ENCODE measurements at places on chromosomes 6 and 20. TPM values are rescaled to one million over a fixed set of nuclear protein-coding genes. Genes with fewer than 3 reads are reported as not detected.

DNA sequence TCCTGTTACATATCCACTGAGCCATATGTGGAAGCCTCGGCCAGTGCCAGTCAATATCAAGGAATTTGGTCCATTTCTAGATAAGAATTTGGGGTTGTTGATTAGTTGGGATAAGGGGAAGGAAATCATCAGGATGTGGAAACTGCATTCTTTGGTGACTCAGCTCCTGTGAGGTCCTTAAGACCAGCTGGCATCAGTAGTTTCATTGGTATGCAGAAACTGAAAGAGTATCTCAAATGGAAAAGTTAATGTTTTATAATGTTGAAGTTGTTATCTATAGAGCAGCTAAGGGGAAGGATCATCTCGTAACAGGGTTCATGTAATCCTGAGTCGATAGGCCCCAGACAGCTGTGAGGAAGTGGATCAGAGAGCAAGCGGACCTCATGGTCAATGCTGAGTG lies 87.9 kb upstream of the PRND start:
- DNase-seq = no peak
- H3K27ac ChIP-seq = peak overlapping the region; percentile 20
- H3K4me1 ChIP-seq = peaks cover 16% of the 10 kb centered on the region
- H3K4me3 ChIP-seq = no peak overlapping the region
- no peaks in the 10 kb centered on the region for H3K36me3 ChIP-seq
- no peaks in the 10 kb centered on the region for H3K27me3 ChIP-seq

GRCh38 chr6:97669191-97670031 lies 386.4 kb upstream of the MMS22L start:
- no peaks in the 10 kb centered on the region for H3K36me3 ChIP-seq
- DNase-seq = no peak
- no peaks in the 10 kb centered on the region for H3K4me1 ChIP-seq
- H3K4me3 ChIP-seq = peak overlapping the region; percentile 9

- H3K4me3 ChIP-seq = no peak overlapping the region
- peaks cover 18% of the 10 kb centered on the region for H3K4me1 ChIP-seq
These were observed 48.1 kb downstream of the CHMP4B start for GRCh38 chr20:33859157-33859695.

- DNase-seq = no peak
- H3K27ac ChIP-seq = no peak overlapping the region
- no peaks in the 10 kb centered on the region for H3K27me3 ChIP-seq
- no peak overlapping the region for H3K4me3 ChIP-seq
- no peaks in the 10 kb centered on the region for H3K4me1 ChIP-seq
- no peaks in the 10 kb centered on the region for H3K36me3 ChIP-seq
These were observed 422.6 kb upstream of the FLRT3 start for GRCh38 chr20:14759979-14760378.

DNA sequence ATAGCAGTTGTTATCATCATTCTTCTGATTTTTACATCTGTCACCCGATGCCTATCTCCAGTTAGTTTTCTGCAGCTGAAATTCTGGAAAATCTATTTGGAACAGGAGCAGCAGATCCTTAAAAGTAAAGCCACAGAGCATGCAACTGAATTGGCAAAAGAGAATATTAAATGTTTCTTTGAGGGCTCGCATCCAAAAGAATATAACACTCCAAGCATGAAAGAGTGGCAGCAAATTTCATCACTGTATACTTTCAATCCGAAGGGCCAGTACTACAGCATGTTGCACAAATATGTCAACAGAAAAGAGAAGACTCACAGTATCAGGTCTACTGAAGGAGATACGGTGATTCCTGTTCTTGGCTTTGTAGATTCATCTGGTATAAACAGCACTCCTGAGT lies 2.1 kb downstream of the CALHM6 start:
- H3K27me3 ChIP-seq = no peaks in the 10 kb centered on the region
- H3K27ac ChIP-seq = no peak overlapping the region
- no peaks in the 10 kb centered on the region for H3K4me1 ChIP-seq
- DNase-seq = no peak

GRCh38 chr20:15886250-15886649 lies 687.0 kb downstream of the KIF16B start:
- H3K4me3 ChIP-seq = no peak overlapping the region
- H3K27me3 ChIP-seq = no peaks in the 10 kb centered on the region
- no peaks in the 10 kb centered on the region for H3K36me3 ChIP-seq
- DNase-seq = no peak
- no peak overlapping the region for H3K27ac ChIP-seq

GRCh38 chr6:8064638-8065518 lies 689 bp upstream of the BLOC1S5 start:
- no peaks in the 10 kb centered on the region for H3K36me3 ChIP-seq
- H3K4me3 ChIP-seq = peak overlapping the region; percentile 62
- DNase-seq = no peak

DNA sequence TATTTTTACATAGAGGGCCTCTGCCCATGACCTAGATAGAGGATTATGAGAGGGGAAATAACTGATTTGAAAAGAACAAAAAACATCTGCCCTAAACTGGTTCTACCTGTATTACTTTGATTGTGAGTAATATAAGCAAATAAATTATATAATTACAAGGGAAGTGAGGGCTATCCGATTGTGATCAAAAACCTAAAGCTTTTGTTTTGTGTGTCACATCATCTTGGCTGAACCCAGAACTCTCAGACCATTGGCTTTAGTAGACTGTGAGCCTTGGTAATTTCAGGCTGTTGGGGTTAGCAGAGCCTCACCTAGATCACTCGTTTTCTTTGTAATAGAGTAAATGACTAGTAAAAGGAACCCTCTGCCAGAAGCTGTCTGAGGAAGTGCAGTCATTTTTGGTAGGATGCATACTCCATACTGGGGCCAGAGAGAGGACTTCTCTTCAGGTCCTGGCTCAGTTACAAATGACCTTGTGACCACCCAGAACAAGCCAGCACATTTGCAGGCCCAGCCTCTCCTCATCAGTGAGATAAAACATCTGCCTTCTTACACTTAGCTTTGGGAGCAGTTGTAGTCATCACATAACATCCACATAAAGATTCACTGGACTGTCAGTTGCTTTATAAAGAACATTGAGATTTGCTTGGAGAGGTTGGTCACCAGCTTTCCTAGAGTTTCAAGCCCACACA lies 13.5 kb downstream of the STK35 start:
- peak overlapping the region; percentile 71 for H3K27ac ChIP-seq
- peaks cover 5% of the 10 kb centered on the region for H3K36me3 ChIP-seq

DNA sequence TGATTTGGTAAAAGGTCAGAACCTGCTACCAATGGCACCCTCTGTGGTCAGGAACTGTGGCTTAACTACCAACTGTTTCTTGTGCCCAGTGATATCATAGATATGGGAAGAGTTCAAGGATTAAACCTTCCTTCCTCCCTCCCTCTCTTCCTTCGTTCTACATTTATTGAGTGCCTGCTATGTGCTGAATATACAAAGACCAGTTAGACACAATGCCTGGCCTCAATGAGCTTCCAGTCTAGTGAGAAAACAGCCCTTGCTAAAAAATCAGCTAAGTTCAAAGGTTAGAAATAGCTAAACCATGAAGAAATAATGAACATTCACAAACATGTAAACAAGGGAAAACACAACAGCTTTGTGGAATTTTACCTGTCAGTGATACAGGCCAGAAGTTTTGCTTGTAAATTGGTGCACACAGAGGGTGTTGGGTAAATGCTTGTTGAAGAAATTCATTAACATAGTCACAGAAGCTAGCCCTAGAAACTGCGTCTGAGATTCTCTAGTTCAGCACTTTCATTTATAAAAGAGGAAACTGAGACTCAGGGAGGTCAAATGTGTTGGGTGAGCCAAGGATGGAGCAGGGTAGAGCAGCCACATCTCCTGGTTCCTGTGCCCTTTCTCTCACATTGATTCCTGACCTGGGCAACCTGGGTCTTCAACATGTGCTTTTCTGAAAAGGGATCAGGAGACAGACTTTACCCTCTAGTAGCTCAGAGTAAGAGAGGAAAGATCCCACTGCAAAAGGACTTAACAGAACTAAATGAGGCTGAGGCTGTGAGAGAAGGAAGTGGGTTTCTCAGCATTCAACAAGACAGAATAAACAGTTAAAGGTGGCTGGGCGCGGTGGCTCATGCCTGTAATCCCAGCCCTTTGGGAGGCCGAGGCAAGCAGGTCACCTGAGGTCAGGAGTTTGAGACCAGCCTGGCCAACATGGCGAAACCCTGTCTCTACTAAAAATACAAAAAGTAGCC lies 14.4 kb upstream of the FOXO3 start:
- no peak for DNase-seq
- no peaks in the 10 kb centered on the region for H3K27me3 ChIP-seq
- H3K4me1 ChIP-seq = peaks cover 16% of the 10 kb centered on the region
- no peak overlapping the region for H3K27ac ChIP-seq
- H3K36me3 ChIP-seq = no peaks in the 10 kb centered on the region

DNA sequence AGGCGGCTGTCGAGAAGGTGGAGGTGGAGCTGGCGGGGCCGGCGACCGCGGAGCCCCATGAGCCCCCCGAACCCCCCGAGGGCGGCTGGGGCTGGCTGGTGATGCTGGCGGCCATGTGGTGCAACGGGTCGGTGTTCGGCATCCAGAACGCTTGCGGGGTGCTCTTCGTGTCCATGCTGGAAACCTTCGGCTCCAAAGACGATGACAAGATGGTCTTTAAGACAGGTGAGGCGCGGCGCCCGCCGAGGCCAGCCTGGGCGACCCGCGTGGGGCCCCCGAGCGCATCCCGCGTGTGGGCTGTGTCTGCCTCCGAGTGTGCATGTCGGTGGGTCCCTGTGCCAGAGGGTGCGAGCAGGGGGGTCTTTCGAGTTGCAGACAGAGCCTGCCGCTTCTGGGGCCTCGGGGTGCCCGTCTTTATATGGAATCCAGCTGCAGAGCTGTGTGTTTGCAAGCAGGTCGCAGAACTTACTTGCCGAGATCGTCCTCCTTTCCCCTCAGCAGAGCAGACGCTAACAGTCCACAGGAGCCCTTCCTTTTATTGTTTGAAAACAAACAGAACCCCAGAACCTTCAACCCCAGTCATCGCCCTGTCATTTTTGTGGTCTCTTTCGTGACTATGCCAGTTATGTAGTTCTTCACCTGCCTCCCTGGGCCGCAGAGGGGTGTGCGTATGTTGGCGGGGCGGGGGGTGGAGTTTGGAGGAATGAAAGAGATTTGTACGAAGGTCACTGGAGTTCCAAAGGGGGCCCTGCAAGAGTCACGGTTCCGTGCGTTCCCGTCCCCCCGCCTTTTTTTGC lies 766 bp downstream of the SLC16A10 start:
- H3K27ac ChIP-seq = no peak overlapping the region
- H3K4me3 ChIP-seq = peak overlapping the region; percentile 61
- no peak for DNase-seq
- no peaks in the 10 kb centered on the region for H3K36me3 ChIP-seq
- H3K4me1 ChIP-seq = peaks cover 22% of the 10 kb centered on the region
- H3K27me3 ChIP-seq = peaks cover 49% of the 10 kb centered on the region

DNA sequence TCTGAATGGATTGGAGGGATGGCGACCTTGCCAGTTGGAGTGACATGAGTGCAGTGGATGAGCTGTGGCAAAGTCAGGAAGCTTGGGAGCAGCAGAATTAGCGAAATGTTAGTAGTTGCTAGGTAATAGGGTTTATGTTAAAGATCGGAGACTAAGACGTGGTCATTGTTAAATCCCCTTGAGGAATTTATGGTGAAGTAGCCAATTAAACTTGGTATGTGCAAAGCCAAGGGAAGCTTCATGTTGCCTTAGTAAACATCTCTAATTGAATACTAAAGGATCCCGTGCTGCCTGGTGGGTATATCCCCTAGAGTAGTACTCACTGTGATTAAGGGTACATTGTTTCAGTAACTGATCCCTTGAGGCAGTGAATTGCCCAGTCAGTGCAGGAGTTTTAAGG lies 106.0 kb downstream of the PRIM2 start:
- no peaks in the 10 kb centered on the region for H3K27me3 ChIP-seq
- H3K27ac ChIP-seq = no peak overlapping the region
- H3K36me3 ChIP-seq = no peaks in the 10 kb centered on the region
- no peaks in the 10 kb centered on the region for H3K4me1 ChIP-seq
- H3K4me3 ChIP-seq = no peak overlapping the region

- no peaks in the 10 kb centered on the region for H3K27me3 ChIP-seq
- H3K36me3 ChIP-seq = no peaks in the 10 kb centered on the region
- DNase-seq = no peak
- no peak overlapping the region for H3K27ac ChIP-seq
These were observed 69.9 kb downstream of the HACE1 start for GRCh38 chr6:104789770-104790190.

- H3K4me3 ChIP-seq = no peak overlapping the region
- H3K4me1 ChIP-seq = no peaks in the 10 kb centered on the region
- no peaks in the 10 kb centered on the region for H3K27me3 ChIP-seq
- H3K27ac ChIP-seq = no peak overlapping the region
These were observed 16.1 kb upstream of the ROS1 start for GRCh38 chr6:117441824-117442264.

- DNase-seq = no peak
- no peaks in the 10 kb centered on the region for H3K27me3 ChIP-seq
- H3K4me3 ChIP-seq = peak overlapping the region; percentile 63
- peak overlapping the region; percentile 99 for H3K27ac ChIP-seq
These were observed 1.5 kb downstream of the TBCC start for GRCh38 chr6:42744351-42744893.

DNA sequence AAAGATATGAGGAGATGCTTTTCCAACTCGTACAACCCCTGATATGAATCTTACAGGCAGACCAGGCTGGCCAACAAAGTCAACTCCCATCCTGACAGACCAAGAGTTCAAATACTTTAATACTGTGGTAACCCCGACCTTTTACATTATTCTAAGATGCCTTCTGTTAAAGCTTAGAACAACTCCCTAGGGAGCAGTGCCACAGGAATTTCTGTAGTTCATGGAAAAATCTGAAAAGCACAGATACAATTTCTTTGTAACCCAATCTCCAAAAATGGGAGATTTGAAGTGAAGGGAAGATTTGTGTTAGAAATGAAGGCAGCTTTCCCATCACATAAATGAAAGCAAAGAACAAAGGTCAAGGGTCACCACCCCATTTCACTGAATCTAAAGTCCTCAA lies 151.3 kb upstream of the BEND6 start:
- no peaks in the 10 kb centered on the region for H3K27me3 ChIP-seq
- no peak for DNase-seq
- H3K4me1 ChIP-seq = no peaks in the 10 kb centered on the region

GRCh38 chr20:24978513-24978912 lies 14.0 kb downstream of the APMAP start:
- H3K36me3 ChIP-seq = peaks cover 26% of the 10 kb centered on the region
- peak; percentile 40 for DNase-seq
- H3K4me3 ChIP-seq = no peak overlapping the region
- no peaks in the 10 kb centered on the region for H3K4me1 ChIP-seq
- H3K27ac ChIP-seq = no peak overlapping the region
- no peaks in the 10 kb centered on the region for H3K27me3 ChIP-seq

KIAA1755 gene
- total RNA-seq = 39.1 TPM

HLA-DRB5 gene
- total RNA-seq = 1.1 TPM

OPN5 gene
- total RNA-seq = not detected

MUCL3 gene
- not detected for total RNA-seq

TMEM200A gene
- 4.4 TPM for total RNA-seq

ACSS1 gene
- 31.9 TPM for total RNA-seq

SLC17A2 gene
- total RNA-seq = not detected

SPATS1 gene
- total RNA-seq = not detected
